ENCODE measurements at places on chromosomes 16 and 17.

DNA sequence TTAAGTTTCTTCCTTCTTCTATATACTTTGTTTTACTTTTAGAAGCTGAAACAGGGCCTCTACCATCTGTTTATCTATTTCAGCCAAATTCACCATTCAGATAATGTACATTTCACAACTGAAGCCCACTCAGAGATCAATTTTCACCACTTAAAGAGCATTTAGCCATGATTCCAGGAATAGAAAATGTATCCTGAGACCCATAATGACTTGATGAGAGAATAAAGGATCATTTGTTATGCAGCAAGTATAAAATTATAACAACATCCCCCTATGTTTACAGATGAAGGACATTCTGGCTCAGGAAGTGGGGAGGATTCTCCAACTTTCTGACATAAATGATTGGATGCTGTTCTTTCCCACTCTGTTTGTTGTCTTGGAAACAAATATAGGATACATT, 962.1 kb upstream of the EEF2KMT start:
- no peak for DNase-seq

DNA sequence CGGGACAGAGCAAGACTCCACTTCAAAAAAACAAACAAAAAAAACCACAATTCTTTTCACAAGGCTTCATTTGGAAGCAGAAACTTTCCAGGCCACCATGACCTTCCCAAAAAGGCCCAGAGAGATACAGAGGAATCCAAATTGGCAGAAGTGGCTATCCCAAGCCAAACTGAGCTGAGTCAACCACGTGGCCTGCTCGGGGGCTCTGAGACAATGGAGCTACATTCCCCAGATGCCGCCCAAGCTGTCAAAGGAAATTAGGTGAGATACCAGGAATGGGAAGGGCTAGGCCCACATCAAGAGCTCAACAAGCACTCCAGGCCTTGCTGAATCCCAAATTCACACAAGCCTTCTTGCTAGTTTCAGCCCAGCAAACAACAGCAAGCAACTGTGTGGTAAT, 5.7 kb upstream of the EXOSC6 start:
- DNase-seq = no peak

- no peak for DNase-seq
These were observed 18.0 kb upstream of the HOXB9 start for GRCh38 chr17:48644159-48644558.

- DNase-seq = no peak
These were observed 178.3 kb downstream of the CYB561 start for GRCh38 chr17:63267846-63268245.

DNA sequence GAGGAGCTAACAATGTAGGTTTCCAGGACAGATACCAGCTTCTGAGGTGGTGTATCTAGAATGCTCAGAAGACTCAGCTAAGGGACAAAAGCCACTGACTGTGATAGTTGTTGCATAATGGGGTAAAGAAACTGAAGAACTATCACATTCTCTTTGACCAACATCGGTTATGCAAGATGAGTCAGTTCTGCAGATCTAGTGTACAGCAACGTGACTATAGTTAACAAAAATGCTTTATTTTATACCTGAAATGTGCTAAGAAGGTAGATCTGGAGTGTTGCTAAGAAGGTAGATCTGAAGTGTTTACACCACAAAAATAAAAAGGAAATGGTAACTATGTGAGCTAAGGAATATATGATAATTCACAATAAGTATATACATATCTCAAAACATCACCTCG, 2.5 kb downstream of the KRTAP9-6 start:
- no peak for DNase-seq

DNA sequence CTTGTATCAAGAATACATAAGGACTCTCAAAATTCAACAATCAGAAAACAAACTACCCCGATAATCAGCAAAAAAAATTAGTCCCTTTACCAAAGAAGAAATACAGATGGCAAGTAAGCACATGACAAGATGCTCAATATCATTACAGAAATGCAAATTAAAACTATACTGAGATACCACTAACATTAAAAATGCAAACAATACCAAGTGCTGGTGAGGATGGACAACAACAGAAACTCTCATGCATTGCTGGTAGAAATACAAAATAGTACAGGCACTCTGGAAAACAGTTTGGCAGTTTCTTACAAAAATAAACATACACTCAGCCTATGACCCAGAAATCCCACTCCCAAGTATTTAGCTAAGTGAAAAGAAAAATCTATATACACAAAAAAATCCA, 7.5 kb downstream of the CEP112 start:
- no peak for DNase-seq

DNA sequence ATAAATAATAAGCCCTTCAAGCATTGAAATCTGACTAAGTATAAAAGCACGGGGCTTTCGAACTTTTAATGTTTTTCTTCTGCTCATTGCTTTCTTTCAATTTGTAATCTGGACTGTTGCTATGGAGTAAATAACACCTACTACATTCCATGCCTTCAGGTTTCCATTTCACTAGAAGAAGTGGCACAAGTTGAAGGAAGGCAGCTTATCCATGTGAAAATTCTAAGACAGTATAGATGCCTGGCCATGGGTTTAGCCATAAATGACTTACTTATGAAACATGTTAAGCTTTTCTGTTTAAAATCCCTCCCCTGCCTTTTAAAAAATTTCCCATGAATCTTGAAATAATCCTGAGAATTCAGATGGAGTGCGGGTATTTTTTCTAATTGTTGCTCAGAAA, 30.6 kb downstream of the KCNJ16 start:
- DNase-seq = no peak

DNA sequence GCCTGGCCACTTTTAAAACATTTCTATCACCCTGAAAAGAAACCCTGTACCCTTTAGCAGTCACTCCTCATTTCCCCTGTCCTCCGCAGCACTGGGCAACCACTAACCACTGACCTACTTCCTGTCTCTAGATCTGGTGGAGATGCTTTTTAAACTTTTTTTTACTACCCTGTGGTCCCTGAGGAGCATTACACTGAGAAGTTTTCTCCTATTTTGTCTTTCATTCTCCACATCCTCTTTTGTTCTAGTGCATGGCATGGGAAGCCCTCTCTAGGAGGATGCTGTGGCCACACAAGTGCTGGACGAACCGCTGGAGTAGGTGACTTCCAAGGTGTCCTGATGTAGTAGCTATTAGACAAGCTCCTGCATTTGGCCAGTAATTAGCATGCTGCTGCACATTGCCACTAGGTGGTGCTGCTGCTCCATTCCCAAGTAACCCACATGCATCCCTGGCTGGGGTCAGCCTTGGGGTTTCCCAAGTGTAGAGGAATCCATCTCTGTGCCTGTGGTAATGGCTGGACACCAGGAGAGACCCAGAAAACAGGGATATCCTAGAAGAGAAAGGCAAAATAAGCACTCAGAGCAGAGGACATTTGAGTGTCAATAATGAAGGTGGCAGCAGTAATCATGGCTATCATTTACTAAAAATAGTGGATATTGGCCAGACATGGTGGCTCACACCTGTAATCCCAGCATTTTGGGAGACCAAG, 143.8 kb upstream of the CRHR1 start:
- DNase-seq = peak; percentile 69

- DNase-seq = no peak
These were observed 3.1 kb upstream of the CYTH1 start for GRCh38 chr17:78785011-78785662.

DNA sequence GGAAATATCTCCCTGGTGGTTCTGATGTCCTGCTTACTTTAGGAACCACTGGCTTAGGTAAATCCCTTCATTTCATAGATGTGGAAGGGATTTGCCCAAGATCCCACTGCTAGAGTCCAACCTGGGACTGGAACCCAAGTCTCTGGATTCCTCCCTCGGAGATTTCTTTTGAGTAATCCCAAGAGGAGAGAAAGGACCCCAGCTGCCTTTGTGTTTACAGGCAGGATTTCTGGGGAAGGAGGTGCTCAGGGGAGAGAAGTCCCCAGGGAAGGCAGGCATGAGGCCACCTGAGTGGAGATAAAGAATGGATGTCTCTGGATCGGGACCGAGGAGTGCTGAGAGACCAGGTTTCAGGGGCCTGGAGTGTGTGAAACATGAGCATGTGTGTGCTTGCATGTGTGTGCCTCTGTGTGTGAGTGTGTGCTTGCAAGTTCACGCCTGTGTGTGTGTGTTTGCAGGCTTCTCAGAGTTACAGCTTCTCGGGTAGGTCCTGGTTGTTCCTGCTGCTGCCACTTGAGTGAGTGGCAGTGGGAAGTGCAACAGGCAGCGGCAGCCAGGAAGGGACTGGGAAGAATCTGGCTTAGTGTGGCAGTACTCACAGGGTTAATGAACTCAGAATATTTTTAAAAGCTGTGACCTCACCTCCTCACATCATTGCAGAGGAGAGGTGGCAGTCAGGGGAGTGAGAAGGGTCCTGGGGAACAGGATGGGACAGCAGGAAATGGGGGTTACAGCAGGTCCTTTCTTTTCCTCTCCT, 2.2 kb downstream of the KCNH6 start:
- DNase-seq = no peak

- no peak for DNase-seq
These were observed 62.6 kb downstream of the PLCG2 start for GRCh38 chr16:81841722-81842121.

DNA sequence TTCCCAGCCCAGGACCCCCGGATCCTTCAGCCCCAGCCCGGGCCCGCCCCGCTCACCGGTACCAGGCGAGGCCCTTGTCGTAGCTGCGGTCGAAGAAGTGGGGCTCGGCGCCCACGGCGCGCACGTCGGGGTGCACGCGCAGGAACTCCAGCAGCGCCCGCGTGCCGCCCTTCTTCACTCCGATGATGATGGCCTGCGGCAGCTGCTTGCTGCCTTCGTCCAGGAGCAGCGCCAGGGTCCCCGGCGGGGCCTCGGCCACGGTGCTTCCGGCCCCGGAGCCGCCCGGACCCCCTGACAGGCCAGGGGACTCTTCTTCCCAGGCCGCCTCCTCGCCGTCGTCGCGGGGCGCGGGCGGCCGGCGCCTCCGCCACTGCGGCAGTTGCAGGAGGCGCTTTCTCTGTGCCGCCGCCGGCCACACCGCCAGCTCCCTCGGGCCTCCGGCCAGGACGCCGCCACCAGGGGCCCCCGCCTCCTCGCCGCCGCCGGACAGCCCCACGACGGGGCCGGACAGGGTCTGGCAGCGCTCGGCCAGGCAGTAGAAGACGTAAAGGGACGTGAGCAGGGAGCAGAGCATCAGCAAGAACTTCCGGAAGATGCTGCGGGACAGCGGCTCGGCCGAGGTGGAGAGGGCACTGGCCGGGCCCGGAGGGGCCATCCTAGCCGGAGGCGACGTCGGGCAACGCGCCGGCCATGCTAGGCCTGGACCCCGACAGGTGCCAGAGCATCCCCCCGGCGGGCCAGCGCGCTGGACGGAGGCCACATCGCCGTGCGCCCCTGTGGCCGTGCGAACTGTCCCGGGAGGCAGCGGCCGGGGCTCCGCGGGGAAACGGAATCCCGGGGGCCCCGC, 1.0 kb downstream of the HS3ST3A1 start:
- no peak for DNase-seq

DNA sequence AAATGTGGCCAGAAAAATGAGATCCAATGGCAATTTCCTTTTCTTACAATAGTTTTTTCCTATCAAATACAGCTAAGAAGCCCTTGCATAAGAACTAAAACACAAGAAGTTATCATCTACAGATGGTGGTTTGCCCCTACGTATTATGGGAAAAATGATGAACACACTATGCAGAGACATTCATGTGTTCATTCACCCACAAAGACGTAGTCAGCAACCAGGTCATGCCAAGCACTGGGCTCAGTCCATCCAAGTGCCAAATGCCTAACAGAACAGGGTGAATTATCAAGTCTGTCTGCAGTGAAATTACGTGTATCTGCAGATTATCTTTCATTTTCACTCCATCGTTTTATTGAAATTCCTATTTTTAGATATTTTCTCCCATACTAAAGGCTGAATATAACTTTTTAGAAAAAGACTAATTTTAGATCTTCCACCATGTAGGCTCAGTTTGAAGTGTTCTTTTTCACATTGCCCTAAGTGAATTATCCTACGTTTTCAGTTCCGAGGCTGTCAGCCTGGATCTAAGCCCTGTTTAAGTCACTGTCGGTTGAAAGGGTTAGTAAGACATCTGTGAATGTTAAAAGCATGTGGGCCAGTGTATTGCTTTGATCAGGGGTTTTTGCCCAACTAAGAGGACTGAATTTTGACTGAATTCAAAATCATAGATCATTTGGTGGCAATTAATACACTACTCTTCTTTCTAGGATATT, 78.1 kb upstream of the DHX40 start:
- DNase-seq = no peak

- peak; percentile 73 for DNase-seq
These were observed at the start of gene TBC1D24 for GRCh38 chr16:2474877-2475412. Gene TBC1D24, plus strand, starts transcription at chr16:2475127. Its CDS starts 21,022 bp downstream, at chr16:2496149.

DNA sequence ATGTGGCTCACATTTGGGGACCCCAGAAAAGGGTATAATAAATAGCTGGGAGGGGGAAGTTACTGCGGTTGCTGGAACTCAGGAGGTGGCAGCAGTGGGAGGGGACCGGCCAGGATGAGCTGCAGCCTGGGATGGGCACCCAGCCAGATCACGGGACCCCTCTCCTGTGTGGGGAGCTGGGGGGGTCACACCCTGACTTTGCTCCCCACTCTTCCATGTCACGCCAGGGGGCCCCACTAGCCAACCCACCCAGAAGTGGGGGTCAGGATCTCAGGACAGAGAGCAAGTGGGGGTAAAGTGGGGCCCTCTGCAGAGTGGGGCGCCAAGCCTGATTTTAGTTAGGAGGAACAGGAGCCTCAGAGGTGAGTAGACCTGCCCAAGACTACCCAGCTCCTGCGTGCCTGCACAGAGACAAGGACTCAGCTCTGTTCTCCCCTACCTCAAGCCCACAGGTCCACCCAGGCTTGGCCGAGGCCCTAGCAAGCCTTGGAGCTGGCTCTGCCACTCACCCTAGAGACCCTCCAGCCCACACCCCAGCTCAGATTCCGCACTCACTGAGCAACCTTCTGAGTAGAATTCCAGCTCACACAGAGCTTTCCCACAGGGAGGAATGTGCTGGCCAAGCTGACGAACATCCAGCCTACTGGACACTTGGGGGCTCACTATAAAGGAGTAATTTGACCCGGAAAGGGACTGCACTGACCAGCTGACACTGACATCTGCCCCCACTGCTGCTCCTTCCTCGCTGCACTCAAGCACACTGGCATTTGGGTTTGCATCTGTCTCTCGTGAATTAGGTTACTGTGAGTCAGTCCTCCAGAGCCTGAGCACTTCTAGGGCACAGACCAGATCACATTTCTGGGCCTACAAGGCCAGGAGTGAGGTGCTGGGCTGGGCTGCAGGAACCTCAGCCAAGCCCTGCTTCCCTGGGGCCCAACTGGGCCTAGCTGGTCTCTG, 310.1 kb downstream of the C16orf95 start:
- DNase-seq = no peak

- no peak for DNase-seq
These were observed 103.3 kb upstream of the CLEC3A start for GRCh38 chr16:77918809-77919707.

DNA sequence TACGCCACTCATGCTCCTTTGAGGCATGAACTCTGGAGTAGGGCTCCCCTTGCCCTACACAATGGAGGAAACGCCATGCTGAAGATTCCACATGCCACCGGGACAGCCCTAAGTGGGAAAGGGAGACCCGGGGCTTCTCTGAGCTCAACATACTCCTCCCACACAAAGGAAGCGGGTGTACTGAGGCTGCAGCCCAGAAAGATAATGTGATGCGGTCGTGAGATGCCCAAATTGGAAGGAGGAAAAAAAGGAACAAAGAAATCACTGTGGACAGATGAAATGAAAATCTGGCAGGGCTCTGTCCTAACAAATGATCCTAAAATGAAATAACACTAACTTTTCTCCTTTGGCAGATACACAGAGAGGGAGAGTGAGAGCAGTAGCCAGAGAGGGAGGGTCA, 182.1 kb downstream of the ZFHX3 start:
- no peak for DNase-seq

GRCh38 chr16:52547834-52548215, 882 bp upstream of the TOX3 start:
- DNase-seq = no peak
